ENCODE measurements at places on chromosomes 11 and 22. TPM values are rescaled to one million over a fixed set of nuclear protein-coding genes. Genes with fewer than 3 reads are reported as not detected.

Gene BATF2
- polyA plus RNA-seq, result 2.3 TPM

Gene MICAL3
- 43.1 TPM for polyA plus RNA-seq

Gene USP28
- 31.2 TPM for polyA plus RNA-seq

- DNase-seq, result no peak
Measured at GRCh38 chr22:22349455-22349836, 104.9 kb downstream of the VPREB1 start.

- DNase-seq, result no peak
Measured at GRCh38 chr11:102760344-102761035, 19.9 kb downstream of the MMP10 start.

GRCh38 chr11:95791709-95792033, 1.4 kb downstream of the CEP57 start:
- no peak for DNase-seq

- DNase-seq, result peak; percentile 19
Measured at GRCh38 chr11:71338801-71339395, 86.5 kb upstream of the SHANK2 start.

DNA sequence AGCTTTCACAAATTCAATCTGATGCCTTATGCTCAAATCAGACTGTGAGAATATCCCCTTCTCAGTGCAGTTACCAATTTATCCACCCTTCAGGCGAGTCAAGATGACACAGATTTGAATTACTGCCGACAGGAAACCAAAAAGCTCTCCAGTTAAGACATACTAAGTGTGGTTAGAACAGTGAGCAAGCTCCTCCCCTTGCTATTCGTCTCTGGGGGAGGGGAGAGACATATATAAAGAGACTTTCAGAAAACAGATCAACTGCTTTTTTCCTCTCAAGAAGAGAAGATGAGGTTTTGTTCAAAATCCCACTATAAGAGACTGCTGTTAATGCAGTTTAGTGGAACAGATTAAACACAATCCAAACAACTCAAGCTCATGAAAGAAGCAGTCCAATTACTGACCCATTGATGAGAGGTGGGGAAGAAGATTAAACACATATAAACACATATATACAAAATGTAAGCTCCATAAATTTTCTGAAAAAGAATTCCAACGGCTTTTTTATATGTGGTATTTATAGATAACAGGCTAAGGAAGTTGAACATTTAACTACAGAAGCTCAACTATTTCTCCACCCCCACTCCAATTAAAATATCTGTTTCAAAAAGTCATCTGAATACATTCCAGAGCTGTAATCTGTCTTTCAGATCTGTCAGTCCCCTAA, 102.7 kb downstream of the MRTFA start:
- DNase-seq, result no peak

GRCh38 chr11:123180166-123180565, 14.9 kb downstream of the CLMP start:
- DNase-seq, result no peak

DNA sequence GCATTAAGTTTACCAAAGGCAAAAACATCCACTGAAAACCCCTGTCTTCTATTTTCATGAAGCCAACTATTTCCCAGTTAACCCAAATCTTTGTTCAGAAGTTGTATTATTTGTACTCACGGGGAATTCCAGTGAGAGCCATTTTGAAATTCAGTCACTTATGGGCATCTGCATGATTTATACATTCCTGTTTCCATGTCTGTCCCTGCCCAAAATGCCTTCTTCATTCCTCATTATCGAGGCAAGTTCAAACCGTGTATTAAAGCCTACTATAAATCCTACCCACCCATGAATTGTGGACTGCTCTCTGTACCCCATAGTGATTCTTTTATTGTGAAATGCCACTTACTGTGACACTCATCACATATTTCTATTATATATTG, 772.7 kb downstream of the DLG2 start:
- no peak for DNase-seq

DNA sequence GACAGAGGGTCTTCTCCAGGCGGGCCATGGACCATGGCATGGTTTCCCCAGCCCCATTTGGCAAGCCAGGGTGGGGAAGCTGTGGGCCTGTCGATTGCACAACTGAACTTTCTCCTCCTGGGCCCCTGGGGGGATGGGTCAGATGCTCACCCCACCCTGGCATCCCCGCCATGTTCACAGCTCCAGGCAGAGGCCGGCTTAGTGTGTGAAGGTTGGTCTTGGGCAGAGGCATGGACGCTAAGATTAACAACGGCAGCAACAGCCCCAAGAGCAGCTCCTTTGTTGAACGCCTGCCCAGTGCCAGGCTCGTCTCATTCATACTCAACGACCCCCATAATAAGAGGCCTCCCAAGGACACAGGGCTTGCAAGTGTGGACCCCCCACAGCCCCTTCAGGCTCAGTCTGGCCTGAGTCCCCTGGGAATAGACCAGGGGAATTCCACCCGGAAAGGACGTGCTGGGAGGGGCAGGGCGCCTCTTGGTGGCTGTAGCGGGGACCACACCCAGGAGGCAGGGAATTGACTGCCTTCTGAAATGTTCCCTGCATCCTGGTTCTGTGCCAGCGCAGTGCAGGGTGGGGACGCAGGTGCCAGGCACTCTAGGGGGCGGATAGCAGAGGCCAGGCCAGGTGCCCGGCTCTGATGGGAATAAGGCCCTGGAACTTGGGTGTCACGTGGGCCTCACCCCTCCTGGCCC, 8.3 kb downstream of the TSPO start:
- no peak for DNase-seq

DNA sequence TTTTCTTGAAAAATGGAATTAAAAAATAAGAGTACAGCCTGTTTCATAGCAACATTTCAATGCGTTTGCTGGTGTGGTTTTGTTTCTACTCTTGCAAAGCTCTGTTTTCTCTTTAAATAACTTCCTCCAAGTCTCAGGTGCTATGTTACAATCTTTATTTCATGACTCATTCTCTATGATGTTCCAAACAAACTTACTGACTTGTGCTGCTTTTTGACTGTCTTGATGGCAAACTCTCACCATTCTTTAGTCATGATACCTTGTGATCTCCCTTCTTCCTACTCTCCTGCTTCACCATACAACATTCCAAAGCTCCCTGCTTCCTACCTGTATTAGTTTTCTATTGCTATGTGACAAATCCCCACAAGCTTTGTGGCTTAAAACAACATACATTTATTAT, 166.1 kb downstream of the C11orf91 start:
- DNase-seq, result no peak
